ENCODE measurements at places on chromosomes 6 and 20.

- no peak for DNase-seq
These were observed 93.7 kb upstream of the PROKR2 start for GRCh38 chr20:5410470-5410869.

DNA sequence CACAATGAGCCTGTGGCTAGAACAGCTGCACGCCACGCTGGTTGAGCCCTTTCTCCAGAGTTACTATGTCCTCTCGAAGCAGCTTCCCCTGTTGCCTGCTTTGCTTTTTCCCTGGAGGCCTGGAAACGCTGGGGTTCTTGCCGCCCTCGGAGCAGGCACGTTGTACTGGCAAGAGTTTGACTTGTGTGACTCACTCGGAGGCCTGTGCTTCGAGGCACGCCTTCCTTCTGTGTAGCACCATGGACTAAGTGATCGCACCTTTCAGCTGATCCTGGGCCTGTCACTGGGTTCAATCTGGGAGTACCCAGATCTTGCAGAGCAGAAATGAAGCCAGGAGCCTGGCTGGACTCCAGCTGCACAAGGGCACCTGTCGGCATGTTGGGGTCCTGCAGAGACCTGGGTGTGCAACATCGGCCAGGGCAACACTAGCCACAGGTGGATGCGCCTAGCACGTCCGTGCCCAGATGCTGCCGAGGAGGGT is 5.2 kb downstream of the INSM1 start:
- no peak for DNase-seq

DNA sequence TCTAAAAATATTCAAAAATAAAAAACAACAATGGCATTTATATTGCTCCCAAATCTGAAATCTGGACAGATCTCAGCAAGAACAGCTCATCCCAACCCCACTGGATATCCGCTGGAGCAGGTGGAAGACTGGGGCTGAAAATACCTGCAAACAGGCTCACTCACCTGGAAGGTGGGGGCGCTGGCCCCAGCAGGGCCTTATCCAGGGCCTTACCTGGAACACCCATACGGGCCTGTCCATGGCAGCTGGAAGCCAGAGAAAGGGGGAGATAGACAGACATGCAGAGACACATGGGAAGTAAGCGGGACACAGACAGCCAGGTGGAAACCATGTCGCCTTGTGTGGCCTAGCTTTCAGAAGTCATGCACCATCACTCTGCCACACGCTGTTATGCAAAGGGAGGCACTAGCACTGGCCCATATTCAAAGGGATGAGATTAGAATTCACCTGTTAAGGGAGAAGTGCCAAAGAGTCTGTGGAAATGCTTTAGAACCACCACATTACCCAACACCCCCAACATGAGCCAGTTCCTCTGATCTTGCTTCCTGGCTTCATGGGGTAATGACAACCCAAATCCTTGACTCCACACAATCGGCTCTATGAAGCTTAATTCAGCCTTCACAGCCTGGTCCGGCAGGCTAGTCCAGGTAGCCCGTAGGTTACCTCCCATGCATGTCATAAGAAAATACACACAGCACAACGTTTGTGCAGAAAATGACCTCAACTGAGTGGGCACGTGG is 99.0 kb upstream of the CDYL start:
- DNase-seq: no peak

DNA sequence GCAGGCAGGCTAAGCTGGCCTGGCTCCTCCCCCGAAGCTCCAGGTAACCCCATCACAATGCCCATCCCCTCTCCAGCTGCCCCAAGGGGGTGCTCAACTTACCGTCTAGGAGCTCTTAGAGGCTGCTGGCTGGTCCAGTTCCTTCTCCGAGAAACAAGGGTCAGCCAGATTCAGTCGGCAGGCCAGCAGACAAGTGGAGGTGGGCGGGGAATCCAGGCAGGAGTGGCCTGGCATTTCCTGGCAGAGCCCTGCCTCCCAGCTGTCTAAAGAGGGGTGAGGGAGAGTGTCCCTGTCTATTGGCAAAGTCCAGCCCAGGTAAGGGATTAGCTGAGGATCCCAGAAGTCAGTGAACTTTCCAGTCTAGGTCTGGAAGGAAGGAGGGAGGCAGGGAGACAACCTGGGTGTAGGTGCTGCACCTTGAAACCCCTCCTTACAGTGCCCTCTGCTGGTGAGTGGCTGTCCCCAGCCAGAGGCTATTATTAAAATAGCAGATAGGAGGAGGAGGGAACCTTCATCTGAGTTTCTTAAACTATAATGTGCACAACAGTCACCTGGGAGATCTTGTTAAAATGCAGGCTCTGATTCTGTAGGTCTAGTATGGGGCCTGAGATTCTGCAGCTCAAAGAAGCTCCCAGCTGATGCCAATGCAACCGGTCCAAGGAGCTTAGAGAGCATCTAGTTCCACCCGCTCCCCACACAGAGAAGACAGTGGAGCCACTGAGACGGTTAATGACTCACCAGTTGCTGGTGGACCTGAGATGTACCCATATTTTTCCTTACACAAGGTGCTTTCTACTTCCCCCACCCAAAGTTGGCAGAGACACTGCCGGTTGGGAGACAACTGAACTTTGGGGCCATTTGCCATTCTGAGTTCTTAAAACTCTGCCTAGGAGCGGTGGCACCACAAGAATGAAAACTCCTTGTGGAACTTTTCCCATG is at the start of gene UNC5CL:
Gene UNC5CL, minus strand, starts transcription at position 162 of the 939 bp plus-strand sequence. CDS start 4,147 bp downstream, outside the sequence.
- peak; percentile 69 for DNase-seq

DNA sequence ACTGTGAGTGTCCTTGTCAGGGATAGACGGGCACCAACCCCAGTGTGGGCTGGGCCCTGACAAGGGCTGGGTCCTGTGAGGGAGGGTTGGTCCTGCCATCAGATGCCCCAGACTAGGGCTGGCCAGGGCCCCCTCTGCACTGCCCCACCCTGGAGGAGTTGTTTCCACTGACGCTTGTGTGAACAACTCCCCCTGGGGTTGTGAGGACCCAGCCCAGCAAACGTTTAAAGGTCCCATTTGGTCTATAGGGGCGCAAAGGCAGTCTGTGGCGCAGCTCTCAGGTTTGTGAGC is 104.1 kb downstream of the BMP7 start:
- DNase-seq: no peak

- no peak for DNase-seq
These were observed 59.1 kb upstream of the RNF144B start for GRCh38 chr6:18328070-18328469.

- DNase-seq: peak; percentile 11
These were observed 29.6 kb downstream of the RAMACL start for GRCh38 chr6:166556863-166557322.

DNA sequence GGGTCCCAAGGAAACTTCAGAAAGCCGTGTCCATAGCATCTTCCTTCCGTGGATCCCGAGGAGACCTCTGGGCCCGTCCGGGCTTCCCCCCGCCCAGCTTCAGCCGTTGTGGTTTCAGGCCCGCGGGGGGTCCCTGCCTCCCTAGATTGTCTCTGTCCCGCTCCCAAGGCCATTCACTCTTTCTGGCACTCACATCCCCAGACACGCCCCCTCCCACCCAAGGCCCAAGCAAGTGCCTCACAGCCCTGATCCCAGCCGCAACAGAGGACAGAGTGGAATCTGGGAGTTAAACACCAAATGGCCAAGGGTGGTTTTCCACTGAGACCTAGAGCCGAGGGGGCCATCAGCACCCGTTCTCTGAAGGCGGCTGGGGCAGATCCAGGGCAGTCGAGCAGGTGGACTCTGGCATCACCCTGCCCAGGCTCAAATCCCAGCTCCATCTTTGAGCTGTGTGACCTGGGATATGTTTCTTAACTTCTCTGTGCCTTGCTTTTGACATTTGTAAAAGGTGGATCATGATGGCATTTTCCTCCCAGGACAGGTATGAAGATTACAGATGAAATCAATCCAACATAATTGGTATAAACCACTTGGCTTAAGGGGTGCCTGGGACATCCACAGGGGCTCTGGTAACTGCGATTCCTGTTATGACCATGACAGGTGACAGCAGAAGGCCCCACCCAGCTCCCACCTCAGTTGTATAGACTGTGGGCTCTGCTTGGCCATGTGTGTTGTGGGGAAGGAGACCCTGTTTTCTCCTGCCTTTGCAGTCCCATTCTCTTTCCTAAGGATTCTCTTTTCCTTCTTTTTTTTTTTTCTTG is 48.1 kb downstream of the CTCFL start:
- DNase-seq: no peak

GRCh38 chr20:47921408-47921807 is 136.1 kb upstream of the SULF2 start:
- no peak for DNase-seq

DNA sequence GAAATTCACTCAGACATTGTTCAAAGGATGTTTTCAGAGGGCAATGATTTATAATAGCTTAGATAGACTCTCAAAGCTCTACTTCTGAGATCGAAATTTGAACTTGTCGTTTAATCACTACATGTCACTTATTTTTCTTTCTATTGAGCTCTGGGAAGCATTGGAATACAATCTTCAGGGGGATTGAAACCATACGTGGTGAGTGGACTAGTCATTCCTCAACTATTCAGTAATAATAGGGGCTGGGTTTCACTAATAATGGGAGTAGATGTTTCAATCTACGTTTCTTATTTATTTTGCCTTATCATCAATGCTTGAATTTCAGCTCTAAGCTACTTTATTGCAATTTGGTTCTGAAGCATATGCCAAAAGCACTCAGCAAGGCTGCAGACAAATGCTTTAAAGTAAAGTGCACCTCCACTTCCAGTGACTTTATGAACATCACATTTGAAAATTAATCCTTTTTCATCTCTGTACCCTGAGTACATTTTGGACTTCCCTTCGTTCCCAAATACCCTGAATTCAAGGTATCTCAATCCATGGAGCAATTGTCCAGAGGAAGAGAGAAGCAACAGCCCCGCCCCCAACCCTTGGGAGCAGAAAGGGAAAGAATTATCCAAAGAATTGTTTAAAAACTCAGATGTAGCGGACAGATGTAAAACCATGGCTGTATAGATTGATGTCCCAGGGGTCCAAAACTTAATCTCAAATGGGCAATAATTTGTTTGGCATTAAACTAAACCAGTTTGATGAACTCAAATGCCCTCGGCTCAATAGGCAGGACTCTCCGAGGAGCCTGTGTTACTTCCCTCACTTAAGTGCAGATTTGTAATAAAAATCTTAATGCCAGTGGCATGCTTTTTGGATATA is 68.1 kb downstream of the HFE start:
- peak; percentile 32 for DNase-seq

- peak; percentile 14 for DNase-seq
These were observed 81.7 kb downstream of the COL9A1 start for GRCh38 chr6:70221025-70221714.

DNA sequence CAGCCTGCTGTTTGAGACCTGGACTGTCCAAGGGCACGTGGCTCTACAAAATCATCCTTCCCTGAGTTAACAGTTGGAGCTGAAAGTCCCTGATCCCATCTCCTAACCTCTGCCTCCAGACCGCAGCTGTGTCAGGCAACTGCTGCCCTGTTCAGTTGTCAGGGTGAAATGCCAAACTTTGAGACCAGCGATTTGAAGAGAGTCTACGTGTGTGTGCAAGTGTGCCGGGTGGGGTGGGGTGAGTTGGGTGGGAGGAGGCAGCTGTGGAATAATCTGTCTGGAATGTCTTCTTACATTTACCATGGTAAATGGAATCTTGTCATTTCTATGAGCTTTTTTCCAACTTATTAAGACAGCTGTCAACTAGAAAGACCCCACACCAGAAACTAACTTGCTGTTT is 81.0 kb upstream of the FAM8A1 start:
- DNase-seq: no peak

- DNase-seq: no peak
These were observed 241.4 kb downstream of the ESR1 start for GRCh38 chr6:152048921-152049320.

GRCh38 chr6:62229231-62229630 is 56.8 kb downstream of the KHDRBS2 start:
- no peak for DNase-seq

GRCh38 chr6:162056745-162057144 is 670.8 kb downstream of the PRKN start:
- no peak for DNase-seq

DNA sequence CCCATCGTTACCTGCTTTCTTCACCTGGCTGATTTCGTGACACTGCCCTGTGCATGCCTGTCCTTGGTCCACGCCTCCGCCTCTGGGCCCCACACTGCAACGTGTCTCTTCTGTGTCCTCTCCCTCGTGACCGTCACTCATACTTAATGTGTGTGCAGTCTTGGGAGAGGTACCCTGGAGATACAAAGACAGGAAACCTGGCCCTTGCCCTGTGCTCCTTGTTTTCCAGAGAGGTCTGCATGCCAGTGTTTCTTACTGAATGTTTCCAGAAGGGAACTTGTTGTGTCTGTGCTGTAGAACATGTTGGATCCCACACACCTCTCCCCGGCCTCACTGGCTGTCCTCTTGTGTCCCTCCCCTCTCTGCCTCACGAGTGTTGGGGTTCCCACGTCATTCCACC is 45.8 kb downstream of the SNX9 start:
- no peak for DNase-seq

GRCh38 chr6:110067837-110068591 is 89.9 kb downstream of the GPR6 start:
- no peak for DNase-seq

DNA sequence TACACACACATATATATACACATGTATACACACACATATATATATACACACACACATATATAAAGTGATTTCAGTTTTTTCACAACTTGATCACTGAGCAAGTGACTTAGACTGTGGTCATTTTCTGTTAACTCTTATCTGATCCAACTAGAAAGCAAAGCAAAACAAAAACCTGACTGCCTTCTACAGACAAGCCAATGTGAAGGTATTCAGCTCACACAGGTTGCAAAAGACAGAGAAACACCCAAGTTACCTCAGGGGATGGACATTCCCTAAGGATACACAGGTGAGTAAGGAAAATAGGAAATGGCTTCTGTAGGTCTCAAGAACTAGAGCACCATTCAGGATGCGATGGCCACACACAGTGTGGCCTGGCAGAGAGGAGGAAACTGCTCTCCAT is 58.4 kb upstream of the IER3 start:
- DNase-seq: no peak

DNA sequence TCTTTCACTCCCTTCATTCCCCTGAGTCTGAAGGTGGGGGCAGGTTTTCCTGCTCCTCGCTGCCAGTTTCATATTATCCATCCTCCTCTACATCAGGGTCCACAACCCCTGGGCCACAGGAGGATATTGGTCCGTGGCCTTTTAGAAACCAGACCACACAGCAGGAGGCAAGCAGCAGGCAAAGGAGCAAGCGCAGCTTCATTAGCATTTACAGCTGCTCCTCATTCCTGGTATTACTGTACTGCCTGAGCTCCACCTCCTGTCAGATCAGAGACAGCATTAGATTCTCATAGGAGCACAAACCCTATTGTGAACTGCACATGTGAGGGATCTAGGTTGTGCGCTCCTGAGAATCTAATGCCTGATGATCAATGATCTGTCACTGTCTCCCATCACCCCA is 380.3 kb downstream of the ARHGAP18 start:
- no peak for DNase-seq

DNA sequence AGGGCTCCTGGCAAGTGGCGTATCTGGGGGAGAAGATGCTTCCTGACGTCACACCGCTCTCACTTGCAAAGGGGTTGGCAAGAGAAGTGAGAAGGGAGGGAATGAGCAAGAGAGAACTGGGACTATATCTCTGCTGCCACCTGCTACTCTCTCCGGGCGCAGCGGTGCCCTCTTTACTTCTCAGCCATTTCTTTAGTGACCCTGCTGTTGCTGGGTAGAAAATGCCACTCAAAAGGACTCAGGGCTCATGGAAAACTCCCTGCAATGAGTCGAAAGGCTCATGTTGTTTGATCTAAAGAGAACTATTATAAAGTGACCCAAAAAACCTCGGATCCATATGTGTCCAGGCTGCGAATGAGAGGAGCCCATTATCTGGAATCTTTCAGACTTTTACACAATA is 401.8 kb downstream of the SAMD5 start:
- DNase-seq: no peak

GRCh38 chr6:110366256-110366655 is 8.1 kb upstream of the METTL24 start:
- no peak for DNase-seq
